ENCODE measurements at places on chromosomes 11 and 22. TPM values are rescaled to one million over a fixed set of nuclear protein-coding genes. Genes with fewer than 3 reads are reported as not detected.

DNA sequence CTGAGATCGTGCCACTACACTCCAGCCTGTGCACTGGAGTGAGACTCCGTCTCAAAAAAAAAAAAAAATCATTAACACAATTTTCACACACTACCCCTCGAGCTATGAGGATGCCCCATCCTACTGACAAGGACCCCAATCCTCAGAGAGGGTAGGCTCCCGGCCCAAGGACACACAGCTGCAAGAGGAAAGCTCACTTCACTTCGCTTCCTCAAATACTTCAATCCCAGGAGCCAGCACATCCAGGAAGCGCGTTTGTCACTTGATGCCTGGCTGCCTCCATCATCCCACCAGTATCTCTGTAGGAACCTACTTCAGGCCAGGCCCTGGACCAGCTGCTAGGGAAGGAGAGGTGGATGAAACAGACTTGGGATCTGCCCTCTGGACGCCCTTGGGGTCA, 144.0 kb downstream of the CRYBB2 start:
- no peak for DNase-seq

GRCh38 chr11:118114266-118114665, 27.5 kb upstream of the SMIM35 start:
- no peak for DNase-seq

DNA sequence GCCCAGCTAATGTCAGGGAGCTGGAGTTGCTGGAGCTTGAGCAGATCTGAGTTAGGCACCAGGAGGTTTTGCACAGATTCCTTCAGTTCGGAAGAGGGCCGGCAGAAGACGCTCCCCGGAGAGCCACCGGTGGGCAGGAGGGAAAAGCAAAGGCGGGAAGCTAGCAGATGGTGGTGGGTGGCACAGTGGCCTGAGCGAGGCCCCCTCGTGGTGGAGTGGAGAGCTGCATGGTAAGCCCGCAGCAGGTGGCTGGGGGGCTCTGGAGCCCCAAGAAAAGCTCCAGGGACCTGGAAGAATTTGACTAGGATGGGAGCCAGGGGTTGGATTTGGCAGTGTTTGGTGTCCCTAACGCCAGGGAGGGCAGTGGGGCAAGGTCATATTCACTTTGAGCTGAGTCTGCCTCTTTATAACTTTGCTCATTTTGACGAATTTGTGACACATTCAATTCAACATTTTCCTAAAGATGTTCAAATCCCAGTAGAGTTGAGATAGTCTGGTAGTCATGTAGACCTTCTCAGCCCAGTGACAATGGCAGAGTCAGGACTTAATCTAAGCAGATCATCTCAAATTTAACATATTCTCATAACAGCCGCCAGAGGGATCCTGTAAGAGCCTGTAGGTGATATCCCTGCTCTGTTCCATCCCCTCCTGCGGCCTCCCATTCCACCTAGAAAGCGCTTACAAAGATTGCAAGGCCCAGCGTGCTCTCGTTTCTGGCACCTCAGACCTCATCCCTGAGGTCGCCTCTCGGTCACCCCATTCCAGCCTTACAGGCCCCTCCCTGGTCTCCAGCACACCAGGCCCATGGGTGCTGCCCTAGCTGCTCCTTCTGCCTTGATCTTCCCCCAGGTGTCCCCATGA, 57.9 kb downstream of the TRIM29 start:
- DNase-seq, result no peak

SERPING1 gene
- total RNA-seq, result 0.53 TPM

GRCh38 chr11:129034001-129034400, 91.3 kb upstream of the TP53AIP1 start:
- no peak for DNase-seq

WBP2NL gene
- total RNA-seq, result 1.7 TPM

DNA sequence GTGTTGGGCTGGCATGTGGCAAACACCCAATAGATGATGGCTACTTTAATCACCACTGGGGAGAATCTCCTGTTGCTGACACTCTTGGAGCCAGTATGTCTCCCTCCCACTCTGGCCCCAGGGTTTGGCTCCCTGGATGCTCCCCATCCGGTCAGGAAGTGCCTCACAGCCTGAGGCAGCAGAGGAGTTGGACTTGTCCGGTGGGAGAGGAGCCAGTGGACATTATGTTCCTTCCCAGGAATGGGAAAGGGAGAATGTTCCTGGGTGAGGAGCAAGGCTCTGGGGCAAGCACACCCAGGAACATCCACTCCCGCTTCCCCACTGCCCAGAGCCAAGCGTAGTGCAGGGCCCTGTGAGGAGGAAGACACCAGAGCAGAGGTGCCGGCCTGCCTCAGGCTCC, 84.6 kb upstream of the NAV2 start:
- no peak for DNase-seq

- no peak for DNase-seq
These were observed 12.3 kb downstream of the PKNOX2 start for GRCh38 chr11:125176866-125177265.

DNA sequence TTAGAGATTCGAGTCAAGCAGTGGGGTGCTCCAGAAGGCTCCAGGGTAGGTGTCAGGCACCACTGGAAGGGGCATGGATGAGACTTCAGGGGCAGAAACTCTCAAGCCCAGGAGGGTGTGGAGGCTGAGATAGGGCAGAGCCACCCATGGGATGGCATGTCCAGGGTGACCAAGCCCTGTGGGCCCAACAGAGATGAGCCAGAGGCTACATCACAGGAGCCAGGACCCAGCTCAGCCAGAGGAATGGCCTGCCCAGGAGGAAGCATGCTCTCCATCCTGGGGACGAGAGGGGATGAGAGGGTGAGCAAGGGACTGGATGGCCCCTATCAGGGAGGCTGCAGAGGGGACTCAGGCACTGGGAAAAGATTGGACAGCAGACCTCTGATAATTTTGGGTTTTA, 42.8 kb downstream of the SLCO2B1 start:
- DNase-seq, result no peak

Measured in CD4-positive, alpha-beta T cell (primary cell).